ENCODE measurements at places on chromosomes 6 and 20.

- peak; percentile 94 for DNase-seq
Observed at GRCh38 chr6:31739639-31740396, at the start of gene MSH5. TSS of gene MSH5 (plus strand) at chr6:31740005. CDS start at chr6:31740467, 462 bp downstream.

DNA sequence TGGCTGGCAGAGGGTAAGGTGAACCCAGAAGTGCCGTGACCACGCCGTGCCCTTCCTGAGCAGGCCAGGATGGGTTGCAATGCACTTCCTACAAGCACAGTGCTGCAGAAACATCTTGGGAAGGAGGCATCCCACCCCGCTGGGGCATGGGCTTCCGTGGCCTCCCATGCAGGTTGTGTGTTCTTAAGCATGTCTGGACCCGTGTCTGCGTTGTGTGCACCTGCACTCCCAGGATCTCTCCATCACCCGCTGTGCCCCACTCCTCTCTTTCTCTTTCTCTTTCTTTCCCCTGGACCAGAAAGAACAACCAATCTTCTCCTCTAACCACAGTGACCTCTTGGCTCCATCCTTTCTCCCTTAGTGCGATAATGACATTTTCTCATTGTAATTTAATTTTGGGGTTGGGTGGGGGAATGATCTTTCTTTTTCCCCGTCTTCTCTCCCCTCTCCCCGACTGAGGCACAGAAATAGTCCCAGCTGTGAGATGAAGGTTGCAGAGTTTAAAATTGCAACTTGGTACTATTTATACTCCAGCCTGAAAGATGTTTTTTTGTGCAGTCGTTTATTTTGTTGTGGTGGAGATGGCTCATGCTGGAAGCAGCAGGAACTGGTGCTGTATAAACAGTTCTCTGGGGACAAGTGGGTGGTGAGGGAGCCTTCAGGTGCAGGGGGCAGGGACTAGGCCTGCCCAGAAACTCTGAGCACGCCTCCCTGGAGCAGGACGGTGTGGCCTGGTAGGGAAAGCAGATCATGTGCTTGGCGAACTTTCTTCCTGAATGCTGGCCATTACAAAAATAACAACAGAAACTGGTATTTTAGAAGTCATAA is 20.5 kb downstream of the BCAS4 start:
- DNase-seq, result no peak

DNA sequence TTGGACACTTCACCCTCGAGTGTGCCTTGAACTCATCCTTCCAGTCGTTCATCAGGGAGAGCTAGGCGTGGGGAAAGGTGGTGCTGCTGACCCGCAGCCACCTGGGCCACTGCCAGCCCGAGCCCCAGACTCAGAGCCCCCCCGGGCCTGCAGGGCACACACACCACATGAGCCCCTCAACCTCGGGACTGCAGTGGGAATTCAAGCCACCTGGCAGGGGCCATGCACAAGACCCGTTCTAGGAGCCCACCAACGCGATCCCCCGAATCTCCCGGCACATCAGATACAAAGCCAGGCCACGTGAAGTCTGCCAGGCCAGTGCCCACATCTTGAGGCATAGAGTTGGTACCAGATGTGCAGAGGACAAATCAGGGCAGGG is 2.8 kb downstream of the ZNF512B start:
- no peak for DNase-seq

DNA sequence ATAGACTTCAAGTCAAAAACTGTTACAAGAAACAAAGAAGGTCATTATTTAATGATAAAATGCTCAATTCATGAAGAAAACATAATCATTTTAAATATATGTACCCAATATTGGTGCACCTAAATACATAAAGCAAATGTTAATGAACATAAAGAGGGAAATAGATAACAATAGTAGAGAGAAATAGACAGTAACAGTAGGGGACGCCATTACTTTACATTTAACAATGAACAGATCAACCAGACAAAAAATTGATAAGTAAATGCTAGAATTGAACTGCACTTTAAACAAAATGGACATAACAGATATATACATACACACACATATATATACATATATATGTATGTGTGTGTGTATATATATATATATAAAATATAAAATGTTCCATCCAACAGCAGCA is 37.4 kb downstream of the IL22RA2 start:
- no peak for DNase-seq

DNA sequence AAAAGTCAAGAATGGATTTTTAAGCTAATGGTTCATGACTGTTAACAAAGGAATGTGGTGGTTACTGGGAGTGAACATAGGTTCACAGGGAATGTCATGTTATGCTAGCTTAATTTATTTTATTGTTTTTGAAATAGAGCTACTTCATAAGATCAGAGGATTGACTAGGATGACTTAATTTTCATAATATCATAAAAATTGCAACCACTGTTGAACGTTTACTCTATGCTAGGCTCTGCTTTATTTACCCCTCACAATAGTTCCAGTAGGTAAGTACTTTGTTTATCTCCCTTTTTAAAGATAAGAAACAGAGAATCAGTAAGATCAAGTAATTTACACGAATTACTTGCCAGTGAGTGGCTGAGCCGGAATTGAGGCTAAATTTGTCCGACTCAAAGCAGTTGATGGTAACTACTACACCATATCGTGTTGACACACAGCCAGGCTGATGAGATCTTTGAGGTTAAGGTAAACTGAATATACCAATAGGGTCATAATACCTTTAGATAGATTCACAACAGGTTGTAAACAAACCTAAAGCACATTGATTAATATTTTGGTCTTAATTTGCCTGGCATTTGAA is 194.6 kb upstream of the CITED2 start:
- DNase-seq, result no peak

DNA sequence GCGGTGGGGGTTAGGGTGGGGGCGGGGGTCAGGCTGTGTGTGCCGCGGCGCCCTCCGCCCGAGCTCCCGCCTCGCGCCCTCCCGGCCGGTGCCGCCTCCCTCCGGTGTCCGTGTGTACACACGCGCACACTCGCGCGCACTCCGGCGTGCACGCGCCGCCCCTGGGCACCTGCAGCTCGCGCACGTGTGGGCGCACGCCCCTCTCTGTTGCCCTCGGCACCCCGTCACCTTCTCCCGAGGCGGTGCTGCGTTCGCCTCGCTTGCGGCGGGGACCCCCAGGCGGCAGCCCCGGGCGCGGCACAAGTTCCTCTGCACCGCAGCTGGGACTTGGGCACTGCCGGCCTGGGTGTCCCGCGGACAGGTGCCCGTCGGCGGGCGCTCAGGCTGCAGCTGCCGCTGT is 525 bp downstream of the MACROD2 start:
- no peak for DNase-seq

- DNase-seq, result no peak
Observed at GRCh38 chr6:105850261-105851112, 235.6 kb upstream of the PRDM1 start.

- no peak for DNase-seq
Observed at GRCh38 chr6:49890988-49891387, 24.7 kb upstream of the CRISP1 start.

DNA sequence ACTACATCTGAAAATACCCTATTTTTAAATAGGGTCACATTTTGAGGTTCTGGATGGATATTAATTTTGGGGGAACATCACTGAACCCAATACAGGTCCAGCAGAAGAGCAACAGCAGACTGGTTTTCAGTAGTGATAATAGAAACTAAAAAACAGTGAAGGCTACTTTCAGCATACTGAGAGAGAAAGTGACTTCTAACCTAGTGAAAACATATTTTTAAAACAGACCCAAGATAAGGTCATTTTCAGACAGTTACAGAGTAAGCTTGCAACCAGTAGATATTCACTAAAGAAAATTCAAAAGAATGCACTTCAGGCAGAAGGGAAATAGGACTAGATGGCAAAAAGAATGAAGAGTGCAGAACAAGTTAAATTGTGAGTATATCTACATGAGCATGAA is 42.0 kb upstream of the TMEM244 start:
- DNase-seq, result no peak

GRCh38 chr6:150456902-150457643 is 88.3 kb downstream of the IYD start:
- no peak for DNase-seq
